ENCODE measurements at places on chromosomes 1 and 21.

GRCh38 chr21:28431527-28432200 is 561.0 kb downstream of the LTN1 start:
- DNase-seq: no peak

GRCh38 chr1:47677241-47677940 is 239.5 kb downstream of the FOXD2 start:
- DNase-seq: no peak

- no peak for DNase-seq
Measured at GRCh38 chr1:86396498-86396890, 371 bp upstream of the ODF2L start.

DNA sequence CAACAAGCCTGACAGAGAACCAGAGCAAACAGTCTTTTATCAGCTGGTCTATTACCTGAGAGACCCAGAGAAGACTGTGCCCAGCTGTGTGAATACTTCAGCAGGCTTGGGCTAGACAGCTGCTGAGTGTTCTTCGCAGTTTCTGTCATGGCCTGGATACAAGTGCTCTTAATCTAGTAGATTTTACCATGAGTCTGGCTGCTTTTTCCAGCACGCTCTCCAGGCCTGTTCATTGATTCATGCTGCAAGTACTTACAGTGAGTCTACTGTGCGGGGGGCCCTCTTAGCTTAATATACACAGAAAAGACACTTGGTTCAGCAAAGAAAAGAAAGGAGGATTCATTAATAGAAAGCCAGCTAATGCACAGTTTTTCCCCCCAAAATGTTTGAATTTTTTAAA is 48.5 kb downstream of the RGS7 start:
- DNase-seq: no peak

DNA sequence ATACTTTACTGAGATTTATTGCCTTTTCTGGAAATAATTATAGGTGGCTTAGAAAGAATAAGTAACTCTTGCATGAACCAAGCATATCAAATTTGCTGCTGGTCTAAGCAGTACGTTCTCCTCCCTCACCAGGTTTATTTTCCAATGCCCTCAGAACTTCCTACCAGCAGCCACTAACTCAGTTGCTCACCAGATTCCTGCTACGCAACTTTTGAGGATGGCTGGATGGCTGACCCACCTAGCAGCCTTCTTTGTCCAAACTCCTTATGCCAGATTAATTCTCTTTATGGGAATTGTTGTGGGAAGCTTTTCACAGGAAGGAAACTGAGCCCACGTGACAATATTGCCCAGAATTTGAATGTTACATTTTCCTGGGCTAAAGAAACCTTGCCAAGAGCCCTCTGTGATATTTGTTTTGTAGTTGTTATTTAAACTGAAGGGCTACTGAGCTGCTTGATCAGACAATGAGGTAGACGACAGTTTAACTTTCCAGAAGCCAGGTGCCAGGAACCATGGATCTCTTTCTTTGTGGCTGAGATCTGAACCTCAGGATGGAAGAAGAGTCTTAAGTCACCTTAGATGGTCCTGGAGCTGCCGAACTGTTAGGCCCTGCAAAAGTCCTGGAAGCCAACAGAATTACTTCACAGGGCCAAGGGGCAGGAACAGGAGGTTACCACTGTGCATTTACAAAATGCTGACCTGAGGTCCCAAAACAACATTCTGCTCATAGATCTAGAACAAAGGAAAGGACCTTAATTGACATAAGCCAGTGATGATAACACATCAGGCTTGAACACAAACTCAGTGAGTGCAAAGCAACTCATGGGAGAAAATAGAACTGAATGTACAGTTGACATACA is 85.5 kb upstream of the ATP1A1 start:
- DNase-seq: no peak

GRCh38 chr1:230270559-230271281 is 155.4 kb downstream of the PGBD5 start:
- DNase-seq: no peak

- DNase-seq: no peak
Measured at GRCh38 chr21:44574457-44575306, 1.2 kb downstream of the KRTAP10-4 start.

GRCh38 chr1:39106801-39107327 is 80.7 kb downstream of the NDUFS5 start:
- DNase-seq: no peak

- DNase-seq: peak; percentile 22
Measured at GRCh38 chr1:71831646-71832045, 450.7 kb downstream of the NEGR1 start.

GRCh38 chr1:220198186-220199005 is 73.9 kb downstream of the RAB3GAP2 start:
- no peak for DNase-seq

- DNase-seq: no peak
Measured at GRCh38 chr1:45429561-45430159, 61.3 kb downstream of the TESK2 start.

GRCh38 chr1:158691907-158692306 is 5.4 kb upstream of the SPTA1 start:
- DNase-seq: no peak

GRCh38 chr1:10516925-10517676 is 42.4 kb downstream of the PEX14 start:
- peak; percentile 48 for DNase-seq

- peak; percentile 52 for DNase-seq
Measured at GRCh38 chr1:154178013-154178412, 13.9 kb downstream of the TPM3 start.

DNA sequence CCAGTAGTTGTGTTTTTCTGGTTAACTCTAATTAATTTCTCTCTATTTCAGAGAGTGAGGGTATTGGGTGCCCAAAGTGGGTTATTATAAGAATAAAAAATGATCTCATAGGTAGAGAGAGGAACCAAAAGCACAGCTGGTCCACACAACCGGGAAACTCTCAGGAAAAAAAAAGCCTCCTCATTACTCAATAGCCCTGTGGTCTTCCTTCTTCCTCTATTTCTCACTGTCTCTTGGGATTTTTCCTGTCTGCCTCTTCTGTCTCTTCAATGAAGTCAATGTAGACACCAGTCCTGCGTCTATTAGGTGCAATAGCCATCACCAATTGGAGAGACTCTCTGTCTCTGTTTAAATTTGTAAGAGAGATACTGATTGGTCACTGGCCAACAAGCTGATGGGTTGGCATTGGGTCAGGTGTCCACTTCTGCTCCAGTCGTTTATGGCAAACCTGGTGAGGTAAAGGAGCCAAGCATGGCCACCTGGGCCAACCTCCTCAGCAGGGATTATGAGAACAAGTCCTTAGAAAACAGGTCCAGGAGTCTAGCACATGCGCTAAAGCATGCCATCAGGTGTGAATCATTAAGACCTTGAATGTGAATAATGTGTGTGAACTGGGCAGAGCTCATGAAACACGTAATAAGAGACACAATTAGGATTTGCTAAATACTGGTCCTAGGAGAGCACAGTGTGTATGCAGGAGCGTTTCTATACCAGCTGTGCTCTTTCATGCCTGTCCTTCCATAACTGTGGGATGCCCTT is 443.0 kb upstream of the RUNX1 start:
- DNase-seq: peak; percentile 96

GRCh38 chr1:6928106-6928885 is 143.0 kb downstream of the CAMTA1 start:
- DNase-seq: no peak

All from inflammatory macrophage treated with lipopolysaccharide for 4 hours (primary cell).